ENCODE measurements at places on chromosomes 2 and 18.
A peak's percentile ranks its signal among the peaks of the same experiment; 100 is the strongest.

DNA sequence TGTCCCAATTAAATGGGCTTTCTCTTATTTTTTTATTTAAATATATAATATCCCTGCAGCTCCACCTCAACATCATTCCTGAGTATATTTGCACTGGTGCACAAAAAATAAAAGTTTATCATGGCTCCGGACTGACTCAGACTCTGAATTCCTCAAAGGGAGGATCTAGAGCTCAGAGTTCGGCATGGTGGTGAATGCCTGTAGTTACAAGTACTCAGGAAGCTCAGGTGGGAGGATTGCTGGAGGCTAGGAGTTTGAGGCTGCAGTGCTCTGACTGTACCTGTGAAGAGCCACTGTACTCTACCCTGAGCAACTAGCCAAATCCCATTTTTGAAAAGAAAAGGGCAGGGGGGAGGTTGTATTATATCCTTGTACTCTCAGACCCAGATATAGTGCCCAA lies 52.8 kb upstream of the NRXN1 start:
- no peak for DNase-seq

- no peak for DNase-seq
Observed at GRCh38 chr2:133568598-133568997, 335 bp upstream of the NCKAP5 start.

DNA sequence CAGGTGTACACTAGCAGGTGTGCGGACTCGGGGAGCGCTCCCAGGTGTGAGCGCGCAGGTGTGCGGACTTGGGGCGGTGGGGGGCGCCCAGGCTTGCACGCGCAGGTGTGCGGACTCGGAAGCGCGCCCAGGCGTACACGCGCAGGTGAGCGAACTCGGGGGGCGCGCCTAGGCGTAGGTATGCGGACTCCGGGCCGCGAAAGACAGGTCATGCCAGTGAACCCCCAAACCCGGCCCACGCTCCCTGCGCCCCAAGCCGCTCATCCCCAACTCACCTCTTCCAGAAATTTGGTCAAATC lies 342 bp downstream of the CYB5A start:
- no peak for DNase-seq

DNA sequence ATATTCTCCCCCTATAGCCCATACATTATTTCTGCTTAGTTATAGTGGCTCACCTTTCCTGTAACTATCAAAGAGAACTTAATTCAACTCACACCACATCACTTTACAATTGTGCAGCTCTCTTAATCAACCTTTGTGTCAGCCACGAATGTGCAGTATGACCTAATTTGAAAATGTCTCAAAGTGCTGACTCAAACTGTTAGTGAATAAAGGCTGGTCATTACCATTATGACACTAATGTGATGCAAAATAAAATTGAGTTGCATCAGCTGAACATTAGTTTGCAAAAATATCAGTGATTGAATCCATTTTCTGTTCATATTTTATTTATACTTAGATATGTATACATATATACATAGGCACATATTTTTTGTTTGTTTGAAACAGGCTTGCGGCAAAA lies 251.8 kb downstream of the MEIS1 start:
- no peak for DNase-seq

GRCh38 chr2:5849562-5849961 lies 157.4 kb downstream of the SOX11 start:
- no peak for DNase-seq

DNA sequence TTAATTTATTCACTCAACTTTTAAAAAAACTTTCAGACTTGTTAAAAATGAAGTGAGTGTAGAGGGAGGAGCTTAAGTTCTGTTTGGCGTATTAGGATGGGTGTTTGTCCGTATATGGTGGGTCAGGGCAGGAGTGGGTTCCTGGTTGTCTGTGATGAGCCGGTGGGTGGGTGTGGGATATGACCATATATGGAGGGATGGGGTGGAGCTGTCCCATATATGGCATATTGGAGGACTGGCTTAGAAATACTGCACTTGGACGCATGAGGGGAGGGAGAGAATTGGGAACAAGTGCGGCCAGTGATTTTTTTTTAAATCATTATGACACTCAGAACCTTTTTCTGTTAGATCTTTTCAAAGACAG lies 1.5 kb downstream of the KDM3A start:
- DNase-seq: peak; percentile 60

- no peak for DNase-seq
Observed at GRCh38 chr2:16128746-16129610, 188.6 kb downstream of the MYCN start.

GRCh38 chr2:65937379-65938160 lies 497.4 kb upstream of the MEIS1 start:
- DNase-seq: no peak

- no peak for DNase-seq
Observed at GRCh38 chr2:46679761-46680160, 200.4 kb downstream of the TMEM247 start.

DNA sequence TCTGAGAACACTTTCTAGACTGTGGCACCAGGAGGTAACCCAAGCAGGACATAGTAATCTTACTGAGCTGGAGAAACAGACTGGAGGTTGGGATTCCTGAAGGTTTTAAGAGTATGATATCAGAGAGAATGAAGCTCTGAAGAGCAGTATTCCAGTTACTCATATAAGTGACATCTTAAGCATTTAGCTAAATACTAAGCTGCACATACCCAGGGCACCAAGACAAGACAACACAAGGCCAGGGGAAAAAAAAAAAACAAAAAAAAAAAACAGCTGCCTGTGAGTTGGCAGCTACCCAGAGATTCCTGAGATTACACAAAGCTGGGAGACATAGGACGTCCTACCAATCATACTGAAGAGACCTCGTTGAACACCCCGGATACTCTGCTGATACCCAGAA lies 175.8 kb downstream of the SRBD1 start:
- DNase-seq: no peak

DNA sequence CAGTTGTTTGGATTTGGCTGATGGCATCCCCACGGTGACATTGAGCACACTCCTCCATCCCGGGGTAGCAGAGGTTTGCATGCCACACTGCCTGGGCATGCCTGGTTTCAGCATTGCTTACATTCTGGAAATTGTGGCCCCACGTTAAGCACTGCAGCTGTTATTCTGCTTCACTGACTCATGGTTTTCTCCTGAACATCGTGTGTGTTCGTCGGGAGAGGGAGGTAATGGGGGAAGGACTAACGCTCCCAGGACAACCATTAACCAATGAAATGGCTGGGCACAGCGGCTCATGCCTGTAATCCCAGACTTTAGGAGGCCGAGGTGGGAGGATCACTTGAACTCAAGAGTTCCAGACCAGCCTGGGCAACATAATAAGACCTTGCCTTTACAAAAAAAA lies 28.2 kb upstream of the YWHAQ start:
- no peak for DNase-seq

DNA sequence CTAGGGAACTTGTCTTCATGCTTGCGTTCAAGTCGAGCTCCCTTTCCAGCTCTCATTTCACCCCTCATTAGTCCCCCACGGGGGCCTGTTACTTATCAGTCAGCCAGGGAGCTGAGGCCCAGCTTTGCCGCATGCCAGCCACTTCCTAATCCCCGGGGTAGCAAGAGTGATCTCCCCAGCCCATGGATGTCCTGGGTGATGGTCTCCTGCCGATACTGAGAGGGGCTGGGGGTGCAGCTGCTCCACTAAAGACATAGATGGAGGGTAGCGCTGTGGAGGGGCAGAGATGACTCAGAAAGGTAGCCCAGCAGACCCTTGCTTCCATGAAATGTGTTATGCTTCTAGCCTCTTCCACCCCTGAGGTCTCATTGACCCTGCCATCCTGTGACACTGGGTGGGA lies 314.0 kb upstream of the EPAS1 start:
- no peak for DNase-seq

GRCh38 chr18:57141208-57142129 lies 5.4 kb upstream of the BOD1L2 start:
- DNase-seq: no peak

GRCh38 chr18:11906926-11907874 lies 917 bp downstream of the MPPE1 start:
- no peak for DNase-seq

DNA sequence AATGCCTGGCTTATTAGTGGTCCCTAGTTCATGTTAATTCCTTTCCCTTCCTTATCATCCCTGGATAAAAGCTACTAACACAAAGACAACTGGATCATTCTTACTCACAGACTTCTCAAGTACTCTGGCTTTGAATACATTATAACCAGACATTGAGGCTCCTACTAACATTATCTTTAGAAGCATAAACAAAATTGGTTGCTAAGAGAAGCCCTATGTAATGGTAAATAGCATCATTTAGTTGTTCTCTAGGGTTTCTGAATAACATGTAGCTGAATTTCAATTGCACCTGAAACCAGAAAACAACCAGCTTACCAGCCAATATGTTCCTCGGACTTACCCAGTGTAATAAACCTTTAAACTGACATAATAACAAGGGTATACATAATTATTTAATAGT lies 114.1 kb upstream of the NCKAP5 start:
- DNase-seq: no peak

- DNase-seq: no peak
Observed at GRCh38 chr2:38317725-38318124, 59.3 kb downstream of the ATL2 start.

DNA sequence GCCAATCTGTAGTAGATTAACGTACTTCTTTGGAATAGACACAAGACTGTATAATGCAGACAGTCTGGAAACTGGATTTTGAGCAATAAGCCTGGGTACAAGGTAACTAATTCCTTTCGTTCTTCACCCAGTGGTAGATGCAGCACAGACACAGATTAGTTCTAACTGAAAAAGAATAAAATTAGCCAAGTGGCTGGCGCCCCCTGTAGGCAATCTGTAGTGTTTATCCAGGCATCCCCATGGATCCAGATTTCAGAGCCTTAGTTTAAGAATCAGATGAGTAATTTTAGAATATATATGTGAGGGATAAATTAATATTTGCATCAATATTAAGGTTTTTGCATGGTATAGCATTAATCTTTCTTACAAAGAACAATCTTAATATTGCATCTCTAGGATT lies 563.9 kb downstream of the DCC start:
- DNase-seq: no peak

GRCh38 chr18:2994603-2995432 lies 18.1 kb downstream of the LPIN2 start:
- DNase-seq: peak; percentile 49

DNA sequence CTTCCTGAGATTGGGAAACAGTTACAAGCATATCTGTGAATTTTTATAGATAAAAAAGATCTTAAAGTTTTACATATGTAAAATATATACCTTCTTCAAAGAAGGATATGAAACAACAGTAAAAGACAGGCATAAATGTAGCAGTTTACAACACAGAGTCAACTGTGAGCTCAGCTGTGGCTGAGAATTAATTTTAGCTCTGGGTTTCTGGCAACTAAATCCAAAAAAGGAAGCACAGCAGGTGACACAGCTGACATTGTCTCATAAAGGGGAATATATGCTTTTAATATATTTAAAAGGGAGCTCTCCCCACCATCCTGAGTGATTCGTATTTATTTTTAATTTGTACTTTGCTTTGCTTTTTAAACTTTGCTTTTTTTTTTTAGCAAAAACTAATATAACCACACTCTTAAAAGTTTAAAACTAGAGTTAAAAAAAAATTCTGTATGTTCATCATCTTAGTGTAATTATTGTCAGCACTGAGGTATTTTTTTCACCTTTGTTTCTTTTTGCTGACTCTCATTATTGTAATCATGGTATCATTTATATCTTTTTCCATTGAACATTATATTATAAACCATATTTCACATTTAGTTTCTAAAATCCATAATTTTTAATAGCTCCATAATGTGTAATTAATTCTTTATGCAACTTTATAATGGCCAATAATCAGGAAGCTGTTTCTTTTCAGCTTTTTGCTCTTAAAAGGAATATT lies 6.7 kb downstream of the TUBB6 start:
- no peak for DNase-seq

GRCh38 chr2:152566728-152567069 lies 150.6 kb downstream of the PRPF40A start:
- no peak for DNase-seq

DNA sequence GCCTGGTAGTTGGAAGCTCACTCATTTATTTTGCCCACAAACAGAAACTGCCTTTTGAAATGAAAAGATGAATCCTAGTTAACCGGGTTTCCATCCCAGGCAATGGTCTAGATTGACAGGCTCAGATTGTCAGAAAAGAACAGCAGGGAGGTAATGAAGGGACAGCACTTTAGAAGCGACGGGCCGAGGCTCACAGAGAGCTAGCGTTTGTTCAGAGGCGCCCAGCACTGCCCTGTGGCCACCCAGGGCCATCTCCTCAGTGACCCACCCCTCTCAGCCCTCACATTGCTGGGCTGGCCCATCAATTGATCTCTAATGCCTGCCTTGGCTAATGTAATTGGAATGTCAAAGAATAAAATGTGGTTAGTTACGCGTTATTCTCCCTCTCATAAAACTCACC lies 304.8 kb downstream of the CDCA7 start:
- DNase-seq: no peak

GRCh38 chr18:37254236-37254754 lies 311.3 kb downstream of the CELF4 start:
- no peak for DNase-seq

DNA sequence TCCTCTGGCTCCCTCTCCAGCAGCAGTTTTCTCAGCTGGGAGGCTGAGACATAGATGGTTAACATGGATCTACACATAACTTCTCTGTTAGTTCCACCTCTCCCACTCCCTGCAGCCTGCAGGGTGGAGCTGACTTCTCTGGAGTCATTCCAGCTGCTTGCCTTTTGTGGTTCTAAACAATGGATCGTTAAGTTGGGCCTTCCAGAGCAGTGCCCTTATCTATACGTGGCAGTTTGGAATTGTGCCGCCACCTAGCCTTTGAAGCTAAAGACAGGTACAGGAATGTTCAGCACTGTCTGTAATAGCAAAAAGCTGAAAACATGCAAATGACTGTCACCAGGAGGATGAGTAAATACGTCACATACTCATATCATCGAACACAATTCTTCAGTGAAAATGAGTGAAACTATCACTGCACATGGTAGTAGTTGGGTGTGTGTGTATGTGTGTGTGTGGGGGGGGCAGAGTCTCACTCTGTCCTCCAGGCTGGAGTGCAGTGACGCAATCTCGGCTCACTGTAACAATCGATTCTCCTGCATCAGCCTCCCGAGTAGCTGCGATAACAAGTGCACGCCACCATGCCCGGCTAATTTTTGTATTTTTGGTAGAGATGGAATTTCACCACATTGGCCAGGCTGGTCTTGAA lies 50.3 kb downstream of the SH2D6 start:
- DNase-seq: no peak

GRCh38 chr18:77044866-77045664 lies 87.5 kb downstream of the MBP start:
- DNase-seq: no peak
